ENCODE measurements at places on chromosomes 16 and 17.

GRCh38 chr16:9971907-9972306 is 210.3 kb downstream of the GRIN2A start:
- no peak for DNase-seq

DNA sequence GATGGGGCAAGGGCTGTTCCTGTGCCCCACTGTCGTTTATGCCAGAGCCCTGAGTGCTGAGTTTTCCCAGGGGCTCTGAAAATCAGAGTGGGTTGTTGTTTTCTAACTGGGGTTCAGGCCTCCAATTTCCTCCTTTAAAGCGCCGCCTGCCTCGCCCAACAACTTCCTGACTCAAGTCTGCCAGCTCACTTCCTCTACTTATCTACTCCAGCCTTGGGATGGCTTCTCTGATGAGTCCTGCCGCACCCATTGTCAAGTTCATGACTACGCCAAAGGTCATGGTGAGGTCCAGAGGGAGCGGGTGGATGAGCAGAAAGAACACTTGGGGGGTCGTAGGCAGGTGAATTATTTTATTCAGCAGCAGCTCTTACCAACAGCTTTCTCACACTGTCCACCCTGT is 104.7 kb downstream of the UTP18 start:
- no peak for DNase-seq

- DNase-seq, result no peak
These were observed 381.8 kb upstream of the MAF start for GRCh38 chr16:79982361-79982760.

- DNase-seq, result peak; percentile 35
These were observed 468 bp downstream of the IL4R start for GRCh38 chr16:27314161-27314723.

DNA sequence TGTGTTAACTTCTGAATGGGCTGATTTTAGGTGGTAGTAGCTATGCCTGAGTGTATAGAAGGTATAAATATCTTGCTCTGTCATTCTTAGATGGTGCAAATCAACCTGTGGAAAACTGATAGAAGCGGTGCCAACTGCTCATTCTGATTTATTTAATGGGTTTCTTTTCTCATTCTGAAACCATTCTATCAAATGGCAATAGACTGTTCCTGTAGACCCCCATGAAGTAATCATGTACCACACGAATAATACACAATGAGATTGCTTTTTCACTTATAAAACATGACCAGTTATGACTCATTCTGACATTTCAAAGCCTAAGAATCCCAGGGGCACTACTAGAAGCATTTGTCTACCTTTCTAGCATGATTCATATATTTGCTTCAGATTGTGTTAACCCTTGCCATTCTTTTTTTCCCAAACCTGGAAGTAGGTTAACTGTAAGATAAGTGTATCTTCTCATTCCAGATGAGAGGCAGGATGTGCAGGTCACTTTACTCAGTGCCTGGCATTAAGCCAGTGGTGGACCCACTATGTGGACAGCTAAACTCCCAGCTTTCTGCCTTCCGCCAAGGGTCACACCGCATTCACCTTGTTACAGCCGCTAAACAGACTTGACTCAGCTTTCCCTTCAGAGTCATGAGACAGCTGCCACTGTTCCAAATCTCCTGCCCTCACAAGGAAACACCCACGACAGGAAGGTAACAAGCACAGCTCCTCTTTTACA is 16.4 kb upstream of the SLC16A11 start:
- no peak for DNase-seq

DNA sequence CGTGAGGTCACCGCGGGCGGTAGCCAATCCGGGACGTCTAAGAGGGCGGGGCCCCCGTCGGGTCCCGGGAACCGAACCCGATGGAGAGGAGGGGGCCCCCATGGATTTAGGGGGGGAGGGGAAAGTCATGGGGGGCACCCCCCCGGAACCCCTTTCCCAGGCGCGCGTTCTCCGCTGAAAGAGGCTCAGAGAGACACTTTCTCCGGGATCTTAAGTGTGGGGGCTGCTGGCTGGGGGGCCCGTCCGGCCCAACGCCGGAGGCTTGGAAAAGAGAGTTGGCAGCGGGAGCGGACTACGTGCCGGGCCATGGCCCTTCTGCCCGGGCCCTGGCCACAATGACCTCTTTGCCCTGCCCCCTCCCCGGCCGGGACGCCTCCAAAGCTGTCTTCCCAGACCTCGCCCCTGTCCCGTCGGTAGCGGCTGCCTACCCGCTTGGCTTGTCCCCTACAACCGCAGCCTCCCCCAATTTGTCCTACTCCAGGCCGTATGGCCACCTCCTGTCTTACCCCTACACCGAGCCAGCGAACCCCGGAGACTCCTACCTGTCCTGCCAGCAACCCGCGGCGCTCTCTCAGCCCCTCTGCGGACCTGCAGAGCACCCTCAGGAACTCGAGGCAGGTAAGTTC is at the start of gene DLX4:
TSS of gene DLX4 (plus strand) at position 57 of the 626 bp plus-strand sequence. CDS start at position 336, 279 bp downstream.
- no peak for DNase-seq

- no peak for DNase-seq
These were observed 4.1 kb downstream of the CX3CL1 start for GRCh38 chr16:57376313-57376818.

DNA sequence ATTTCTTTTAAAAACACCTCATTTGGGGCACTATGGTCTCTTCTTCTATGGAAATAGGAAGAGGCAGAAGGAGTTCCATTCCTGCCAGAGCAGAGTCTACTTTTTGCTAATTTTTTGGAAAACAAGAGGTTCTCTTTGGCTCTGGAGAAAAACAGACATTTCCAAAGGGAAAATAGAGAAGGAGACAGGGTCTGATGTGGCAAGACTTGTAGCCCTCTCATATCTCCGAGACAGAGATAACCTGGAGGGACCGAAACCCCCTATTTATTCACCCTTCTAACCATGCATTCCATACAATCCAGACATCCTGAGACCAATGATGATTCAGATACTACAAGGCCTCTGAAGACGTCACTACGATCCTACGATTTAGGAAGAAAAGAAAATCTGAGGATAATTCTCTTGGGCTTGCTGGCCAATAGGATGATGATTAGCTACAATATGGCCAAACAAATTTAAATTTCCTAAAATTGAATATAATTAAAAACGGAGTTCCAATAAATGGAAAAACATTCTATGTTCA is 70.2 kb downstream of the HIC1 start:
- DNase-seq, result no peak

GRCh38 chr17:50685334-50685665 is 22.4 kb downstream of the ANKRD40 start:
- no peak for DNase-seq

GRCh38 chr17:40617678-40618240 is 29.9 kb downstream of the SMARCE1 start:
- no peak for DNase-seq

GRCh38 chr17:17946093-17946492 is 26.1 kb downstream of the TOM1L2 start:
- DNase-seq, result no peak

DNA sequence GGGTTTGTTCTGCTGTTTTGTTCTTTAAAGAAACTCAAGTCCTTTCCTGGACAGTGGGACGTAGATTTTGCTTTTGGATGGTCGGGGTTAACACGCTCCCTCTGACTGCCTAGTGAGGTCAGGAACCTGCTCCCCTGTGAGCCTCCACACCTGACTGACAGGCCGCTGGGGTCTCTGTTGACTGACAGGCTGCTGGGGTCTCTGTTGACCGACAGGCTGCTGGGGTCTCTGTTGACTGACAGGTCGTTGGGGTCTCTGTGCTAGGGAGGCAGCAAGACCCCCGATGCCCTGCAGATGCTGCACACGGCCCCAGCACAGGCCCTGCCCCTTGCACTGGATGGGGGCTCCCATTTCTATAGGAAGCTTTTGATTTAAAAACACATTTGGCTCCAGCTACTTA is 33.5 kb downstream of the LMF1 start:
- DNase-seq, result no peak

GRCh38 chr16:8945626-8946296 is 17.9 kb downstream of the USP7 start:
- no peak for DNase-seq

- no peak for DNase-seq
These were observed 415.3 kb downstream of the KIF2B start for GRCh38 chr17:54237911-54238515.

GRCh38 chr16:56657555-56658326 is at the start of gene MT1F:
Gene MT1F (plus strand): TSS chr16:56657959. CDS start chr16:56658059, 100 bp downstream.
- no peak for DNase-seq
